HTR-8/SVneo (cell line): ENCODE measurements at places on chromosomes 12 and 14.

DNA sequence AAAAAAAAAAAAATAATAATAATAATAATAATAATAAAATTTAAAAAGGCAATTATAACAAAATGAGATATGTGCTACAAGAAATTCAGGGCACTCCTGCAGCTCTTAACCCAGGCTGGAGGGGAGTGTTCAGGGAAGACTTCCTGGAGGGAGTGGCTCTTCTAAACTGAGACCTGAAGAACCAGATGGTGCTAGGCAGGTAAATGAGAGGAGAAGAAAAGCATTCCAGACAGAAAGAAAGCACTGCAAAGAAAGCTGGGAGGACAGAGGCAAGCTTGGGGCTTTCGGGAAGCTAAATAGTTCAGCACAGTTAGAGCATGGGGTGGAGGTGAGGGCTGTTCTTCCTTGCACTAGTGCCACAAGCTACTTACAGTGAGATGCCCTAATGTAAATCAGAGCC, 9.9 kb upstream of the SRSF9 start:
- DNase-seq = no peak

DNA sequence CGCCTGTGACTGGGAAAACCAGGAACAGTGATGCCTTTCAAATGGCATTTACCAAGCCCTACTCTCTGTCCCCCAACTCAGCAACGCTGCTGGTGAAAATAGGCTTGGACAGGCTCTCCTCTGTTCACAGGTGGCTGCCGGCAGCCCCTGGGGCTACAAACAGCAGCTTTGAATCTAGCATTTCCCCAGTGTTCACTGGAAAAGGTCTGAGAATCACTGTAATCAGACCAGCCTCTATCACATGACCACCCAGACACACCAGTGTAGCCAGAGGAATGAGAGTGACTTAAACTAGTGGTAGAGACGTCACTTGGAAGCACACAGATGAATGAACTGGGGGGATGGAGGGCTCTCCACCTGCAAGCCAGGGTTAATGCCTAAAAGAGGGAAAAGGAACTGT, 151.8 kb downstream of the FOXN3 start:
- DNase-seq = no peak

GRCh38 chr12:49170924-49171323, 18.0 kb downstream of the TUBA1A start:
- no peak for DNase-seq

DNA sequence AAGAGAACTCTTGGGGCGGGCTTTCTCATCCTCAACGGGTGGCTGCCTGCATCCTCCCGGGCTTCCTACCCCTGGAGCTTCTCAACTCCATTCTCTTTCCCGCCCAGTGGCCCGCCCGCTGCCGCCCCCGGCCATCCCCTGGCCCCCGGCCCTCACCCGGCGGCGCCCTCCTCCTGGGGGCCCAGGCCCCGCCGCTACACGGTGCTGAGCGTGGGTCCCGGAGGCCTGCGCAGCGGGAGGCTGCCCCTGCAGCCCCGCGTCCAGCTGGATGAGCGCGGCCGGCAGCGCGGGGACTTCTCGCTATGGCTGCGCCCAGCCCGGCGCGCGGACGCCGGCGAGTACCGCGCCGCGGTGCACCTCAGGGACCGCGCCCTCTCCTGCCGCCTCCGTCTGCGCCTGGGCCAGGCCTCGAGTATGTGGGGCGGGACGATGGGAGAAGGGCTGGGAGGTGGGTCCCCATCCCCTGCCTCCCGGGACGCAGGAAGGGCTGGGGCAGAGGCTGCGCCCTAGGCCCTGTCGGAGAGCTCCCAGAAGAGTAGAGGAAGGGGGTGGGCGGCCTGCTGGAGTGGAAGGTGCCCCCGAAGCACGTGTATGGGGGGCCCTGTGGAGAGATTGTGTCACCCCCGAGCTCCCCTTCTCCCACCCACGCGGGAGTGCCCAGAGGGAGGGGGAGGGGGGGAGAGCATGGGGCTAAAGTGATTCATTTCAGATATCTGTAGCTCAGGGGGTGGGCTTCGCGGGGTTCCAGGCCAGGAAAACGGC, 1.5 kb downstream of the LAG3 start:
- no peak for DNase-seq

GRCh38 chr12:1806301-1807086, 13.9 kb upstream of the LRTM2 start:
- no peak for DNase-seq
